Suppressor macrophage treated with lipopolysaccharide for 1 hour (primary cell): ENCODE measurements at places on chromosomes 1 and 21.

- no peak for DNase-seq
Measured at GRCh38 chr1:147897029-147897752, 5.4 kb upstream of the GJA8 start.

DNA sequence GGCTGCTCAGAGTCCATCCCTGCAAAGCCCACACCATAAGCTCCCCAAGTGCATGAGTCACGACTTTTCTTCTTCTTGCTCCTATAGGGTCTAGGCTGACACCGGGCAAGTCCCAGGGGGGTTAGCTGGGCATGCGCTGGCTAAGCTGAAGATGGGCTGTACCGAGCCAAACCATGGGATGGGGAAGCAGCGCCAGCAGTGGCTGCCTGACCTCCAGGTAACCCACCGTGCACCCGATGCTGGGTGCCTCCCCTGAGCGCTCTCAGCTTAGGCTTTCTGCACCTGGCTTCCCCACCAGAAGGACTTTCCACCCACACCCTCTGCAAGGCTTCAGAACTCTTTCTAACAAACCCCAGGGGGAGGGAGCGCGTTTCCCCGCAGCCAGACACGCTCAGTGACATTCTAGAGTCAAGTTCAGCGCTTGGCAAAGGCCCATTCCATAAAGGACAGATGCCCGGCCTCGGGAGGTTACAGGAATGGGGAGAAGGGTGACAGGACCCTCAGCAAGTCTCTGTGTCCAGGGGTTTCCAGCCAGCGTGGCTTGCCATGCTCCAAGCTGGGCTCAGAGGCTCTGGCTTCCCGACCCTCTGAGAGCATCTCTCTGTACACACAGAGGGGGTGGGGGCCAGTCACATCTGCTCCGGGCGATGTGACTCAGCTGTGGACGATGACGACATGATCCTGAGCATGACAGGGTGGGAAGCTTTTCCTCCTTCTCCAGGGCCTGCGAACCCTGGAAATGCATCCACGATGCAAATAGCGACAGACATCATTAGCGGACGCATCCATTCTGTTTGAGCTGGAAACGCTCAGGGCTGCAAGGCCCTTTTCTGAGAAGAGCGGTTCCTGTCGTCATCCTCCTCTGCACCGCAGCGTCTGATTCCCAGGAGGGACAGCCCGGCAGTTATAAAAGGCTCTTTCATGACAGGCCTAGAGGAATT, 107.8 kb downstream of the SIK1 start:
- peak; percentile 32 for DNase-seq

DNA sequence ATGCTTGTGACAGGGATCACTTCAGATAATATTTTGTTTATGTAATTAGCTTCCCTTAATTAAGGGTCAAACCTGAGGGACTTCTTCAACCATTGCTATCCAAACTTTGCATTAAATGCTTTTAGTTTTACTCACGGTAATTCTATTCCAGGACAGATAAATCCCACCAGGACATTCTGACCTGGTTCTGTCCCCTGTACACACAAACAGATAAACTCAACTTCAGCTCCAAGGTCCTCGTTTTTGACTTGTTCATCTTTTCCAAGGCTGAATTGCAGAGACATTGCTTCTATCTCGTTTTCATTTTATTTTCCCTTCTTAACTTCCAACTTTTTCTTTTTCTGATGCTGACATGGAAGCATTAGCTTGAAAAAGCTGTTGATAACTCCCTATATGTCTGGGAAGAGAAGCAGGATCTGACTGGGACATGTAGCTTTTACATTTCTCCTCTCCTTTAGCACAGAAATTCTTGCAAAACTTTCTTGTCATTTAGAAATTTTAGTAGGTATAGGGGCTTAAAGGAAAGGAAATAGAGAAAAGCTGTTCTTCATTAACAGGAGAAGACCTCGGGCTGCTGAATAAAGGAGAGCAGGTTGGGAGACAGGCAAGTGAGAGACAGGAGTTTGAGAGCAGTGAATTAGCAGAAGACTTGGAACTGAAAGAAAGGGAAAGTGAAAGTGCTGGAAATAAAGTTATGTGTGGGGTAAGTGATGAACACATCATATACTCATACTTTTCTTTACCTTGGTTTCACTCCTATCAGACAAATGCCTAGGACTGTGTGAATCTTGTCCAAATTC, 231.7 kb upstream of the B3GALT2 start:
- DNase-seq: peak; percentile 38

- no peak for DNase-seq
Measured at GRCh38 chr21:36145259-36145658, 10.4 kb downstream of the CBR3 start.

DNA sequence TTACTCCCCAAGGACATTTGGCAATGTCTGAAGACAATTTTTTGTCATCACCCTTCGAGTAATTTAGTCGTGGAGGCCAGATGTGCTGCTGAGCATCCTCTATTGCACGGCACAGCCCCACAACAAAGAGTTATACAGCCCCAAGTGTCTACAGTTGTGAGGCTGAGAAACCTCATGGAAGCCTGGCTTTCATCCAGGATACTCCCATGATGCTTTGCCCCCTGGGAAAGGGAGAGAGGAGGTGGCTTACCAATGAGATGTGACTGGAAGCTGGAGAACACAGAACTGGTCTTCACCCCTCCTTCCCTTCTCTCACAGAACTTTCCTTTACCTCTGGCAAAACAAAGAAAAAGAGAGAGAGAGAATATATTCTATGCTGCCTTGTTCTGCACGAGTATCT, 150.9 kb upstream of the VAMP3 start:
- DNase-seq: no peak

DNA sequence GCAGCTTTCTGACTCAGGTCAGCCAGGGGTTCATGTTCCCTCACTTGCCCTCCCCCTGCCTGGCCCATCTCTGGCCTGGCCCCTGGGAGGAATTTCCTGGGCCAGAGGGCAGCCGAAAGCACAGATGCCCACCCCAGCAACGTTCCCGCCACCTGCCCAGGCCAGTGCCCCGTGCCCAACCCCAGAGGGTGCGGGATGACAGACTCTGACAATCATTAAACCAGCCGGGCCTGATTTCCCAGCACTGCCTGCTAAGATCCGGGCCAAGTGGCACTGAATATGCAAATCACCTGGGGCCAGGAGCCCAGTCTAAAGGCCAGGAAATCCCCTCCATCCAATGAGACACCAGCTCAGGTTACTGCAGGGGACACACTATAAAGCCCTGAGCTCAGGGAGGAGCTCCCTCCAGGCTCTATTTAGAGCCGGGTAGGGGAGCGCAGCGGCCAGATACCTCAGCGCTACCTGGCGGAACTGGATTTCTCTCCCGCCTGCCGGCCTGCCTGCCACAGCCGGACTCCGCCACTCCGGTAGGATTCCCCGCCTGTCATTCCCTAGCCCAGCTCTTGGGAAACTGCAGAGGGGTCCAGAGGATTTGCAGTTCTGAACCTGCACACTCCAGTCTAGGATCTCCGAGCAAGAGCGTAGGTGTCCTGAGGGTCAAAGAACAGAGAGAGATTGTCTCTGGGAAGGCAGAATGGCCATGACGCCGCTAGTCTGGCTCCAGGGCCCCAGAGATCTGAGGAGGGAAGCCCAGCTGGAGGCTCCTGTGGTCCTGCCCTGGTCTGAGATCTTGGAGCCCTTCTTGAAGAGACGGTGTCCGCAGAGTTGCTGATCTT, at the start of gene ELF3:
ELF3 (plus strand) TSS at position 408 of the 836 bp plus-strand sequence. CDS start 550 bp downstream, outside the sequence.
- DNase-seq: no peak

- no peak for DNase-seq
Measured at GRCh38 chr1:236619398-236619797, 15.1 kb upstream of the HEATR1 start.

- DNase-seq: no peak
Measured at GRCh38 chr1:64996541-64997257, 30.4 kb upstream of the JAK1 start.

DNA sequence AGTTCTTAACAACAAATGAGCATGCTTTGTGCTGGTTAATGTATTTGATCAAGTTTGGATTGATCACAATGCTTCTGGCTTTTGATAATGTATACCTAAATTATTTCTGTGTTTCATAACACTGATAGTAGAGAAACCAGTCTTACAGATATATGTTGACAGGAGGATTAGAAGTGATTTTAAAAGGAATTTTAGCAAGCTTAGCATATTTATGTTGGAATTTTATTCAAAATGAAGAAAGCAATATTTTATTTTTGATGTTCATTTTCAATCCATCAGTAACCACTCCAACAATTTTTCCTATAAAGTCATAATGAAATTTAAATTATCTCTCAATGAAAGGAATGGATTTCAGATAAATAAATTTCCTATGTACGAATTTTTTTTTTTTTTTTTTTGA, 291.8 kb downstream of the HHIPL2 start:
- DNase-seq: no peak

DNA sequence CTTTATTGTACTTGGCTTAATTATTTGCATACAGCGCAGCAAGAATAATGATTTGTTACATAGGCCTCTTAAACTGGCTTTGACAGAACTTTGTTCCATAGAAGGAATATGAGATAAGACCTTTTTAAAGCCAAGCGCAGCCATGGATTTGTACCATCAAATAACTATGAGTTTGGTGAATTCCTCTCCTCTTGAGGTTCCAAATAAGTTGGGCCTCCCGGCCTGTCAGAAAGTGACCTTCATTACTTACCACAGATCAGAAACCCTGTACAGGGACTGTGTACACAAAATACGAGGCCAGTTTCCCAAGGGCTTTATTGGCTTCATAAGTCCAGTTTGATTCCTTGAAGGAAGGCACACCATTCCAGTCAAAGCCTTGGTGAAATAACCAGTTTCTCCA, 21.8 kb upstream of the HSD3B1 start:
- DNase-seq: no peak

DNA sequence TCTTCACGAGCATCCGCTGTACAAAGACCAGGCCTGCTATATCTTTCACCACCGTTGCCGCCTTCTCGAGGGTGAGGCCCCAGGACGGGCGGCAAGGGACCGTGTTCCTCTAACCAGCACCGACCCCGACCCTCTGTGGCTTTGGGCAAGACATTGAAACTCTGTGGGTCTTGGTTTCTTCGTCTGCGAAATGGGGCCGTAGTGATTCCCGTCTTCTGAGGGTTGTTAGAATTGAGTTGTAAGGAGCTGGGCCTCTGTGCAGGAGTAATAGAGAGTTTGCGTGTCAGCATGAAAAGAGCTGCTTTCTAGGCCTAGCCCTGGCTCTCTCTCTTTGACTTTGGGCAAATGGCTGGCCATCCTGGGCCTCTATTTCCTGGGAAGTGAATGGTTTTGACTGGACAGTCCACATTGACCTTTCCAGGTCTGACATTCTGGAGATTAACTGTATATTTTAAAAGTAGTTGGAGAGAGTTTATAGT, 591 bp downstream of the MRPL37 start:
- no peak for DNase-seq

GRCh38 chr21:43890042-43890441, 25.0 kb downstream of the AGPAT3 start:
- DNase-seq: no peak

DNA sequence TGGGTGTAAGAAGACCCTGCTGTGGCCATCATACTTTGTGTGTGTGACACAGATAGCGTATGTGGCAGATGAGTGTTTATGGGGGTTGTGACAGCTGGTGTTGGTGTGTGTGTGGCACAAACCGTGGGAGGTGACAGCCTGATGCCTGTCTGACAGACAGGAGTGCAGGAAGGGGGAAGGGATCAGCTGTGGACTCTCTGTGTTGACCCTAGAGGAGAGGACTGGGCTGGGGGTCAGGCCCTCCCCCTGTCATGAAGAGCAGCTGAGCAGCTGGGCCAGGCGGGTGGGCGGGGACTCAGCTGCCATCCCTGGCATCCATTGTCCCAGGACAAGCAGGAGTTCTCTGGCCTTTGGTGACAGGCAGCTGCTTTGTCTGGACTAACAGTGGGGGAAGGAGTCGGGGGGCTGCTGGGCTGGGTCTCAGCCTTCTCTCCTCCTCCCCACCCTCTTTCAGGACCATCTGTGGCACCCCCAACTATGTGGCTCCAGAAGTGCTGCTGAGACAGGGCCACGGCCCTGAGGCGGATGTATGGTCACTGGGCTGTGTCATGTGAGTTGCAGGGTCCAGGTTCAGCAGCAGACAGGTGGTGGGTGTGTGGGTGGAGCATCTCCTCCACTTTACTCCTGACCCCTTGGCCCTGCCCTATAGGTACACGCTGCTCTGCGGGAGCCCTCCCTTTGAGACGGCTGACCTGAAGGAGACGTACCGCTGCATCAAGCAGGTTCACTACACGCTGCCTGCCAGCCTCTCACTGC, 2.3 kb downstream of the PLK3 start:
- peak; percentile 39 for DNase-seq

DNA sequence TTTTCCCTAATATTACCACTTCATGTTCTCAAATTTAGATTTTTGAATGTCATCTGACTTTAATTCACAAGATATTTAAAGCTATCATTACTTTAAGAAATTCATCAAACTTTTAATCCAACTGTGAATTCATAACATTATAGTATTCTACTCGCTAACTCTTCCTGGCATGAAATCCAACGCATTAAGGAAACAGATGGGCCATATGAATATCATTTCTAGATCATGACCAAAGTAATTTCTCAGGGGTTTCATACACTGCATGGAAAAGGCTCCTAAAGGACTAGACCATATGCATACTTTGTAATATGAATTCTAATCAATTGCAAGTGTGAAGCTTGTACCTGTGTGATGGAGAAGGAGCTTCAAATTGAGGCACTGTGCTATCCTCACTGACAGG, 72.4 kb downstream of the COP1 start:
- no peak for DNase-seq

GRCh38 chr21:45270306-45270821, 17.3 kb downstream of the POFUT2 start:
- DNase-seq: peak; percentile 12

- DNase-seq: no peak
Measured at GRCh38 chr1:71565262-71565661, 484.4 kb upstream of the ZRANB2 start.

- no peak for DNase-seq
Measured at GRCh38 chr1:51009381-51009780, 39.3 kb downstream of the CDKN2C start.

DNA sequence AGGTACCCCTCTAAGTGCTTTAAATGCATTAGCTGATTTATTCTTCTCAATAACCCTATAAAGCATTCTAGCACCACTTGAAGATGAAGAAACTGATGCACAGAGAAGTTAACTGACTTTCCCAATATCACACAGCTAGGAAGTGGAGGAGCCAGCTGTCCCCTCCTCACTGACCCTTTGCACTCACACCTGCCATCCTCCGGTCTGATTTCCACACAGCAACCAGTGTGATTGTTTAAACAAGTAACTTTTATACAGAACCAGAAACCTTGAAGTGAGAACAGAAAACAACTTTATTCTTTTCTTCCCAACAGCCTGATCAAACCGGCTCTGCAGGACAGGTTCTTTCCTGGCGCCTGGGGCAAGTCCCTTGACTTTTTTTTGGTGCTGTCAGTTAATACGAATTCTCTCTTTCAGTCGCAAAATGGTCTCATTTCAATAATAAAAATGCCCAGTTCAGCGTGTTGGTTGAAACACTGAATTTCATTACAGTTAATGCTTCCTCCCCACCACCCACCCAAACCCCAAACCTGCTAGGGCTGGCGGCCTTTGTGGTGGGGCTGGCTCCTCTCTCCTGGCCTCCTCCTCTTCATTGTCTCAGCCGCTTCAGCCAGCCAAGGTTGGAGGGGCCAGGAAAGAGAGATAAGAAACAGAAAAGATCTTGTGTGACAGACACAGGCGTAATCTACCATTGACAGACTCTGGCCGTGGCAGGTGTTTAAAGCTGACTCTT, 26.4 kb upstream of the EEIG2 start:
- no peak for DNase-seq

- DNase-seq: peak; percentile 70
Measured at GRCh38 chr1:160376525-160377131, 9.8 kb downstream of the NHLH1 start.
